ENCODE measurements at places on chromosomes 4 and X. TPM values are rescaled to one million over a fixed set of nuclear protein-coding genes. Genes with fewer than 3 reads are reported as not detected.

GRCh38 chr4:145819853-145820181 is 118.8 kb downstream of the ZNF827 start:
- peak; percentile 54 for DNase-seq

Gene DRP2
- 4.2 TPM for total RNA-seq

DNA sequence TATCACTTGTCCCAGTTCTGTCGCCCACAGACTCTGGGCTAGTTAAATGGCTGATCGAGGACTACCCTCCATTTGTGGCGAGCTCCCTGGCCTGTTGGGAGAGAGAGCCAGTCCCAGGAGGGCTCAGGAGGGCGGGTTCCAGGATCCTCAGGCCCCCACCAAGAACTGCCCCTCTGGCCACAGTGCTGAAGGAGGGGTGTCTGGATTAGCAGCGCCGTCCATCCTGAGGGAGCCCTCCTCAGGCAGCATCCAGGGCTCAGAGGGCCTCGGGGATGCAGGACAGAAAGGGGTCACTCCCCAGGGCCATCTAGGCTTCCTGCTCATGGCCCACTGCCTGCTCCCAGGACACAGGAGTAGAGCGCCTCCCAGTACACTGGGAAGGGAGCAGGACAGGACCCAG is 6.1 kb downstream of the PNMA5 start:
- DNase-seq: no peak

DNA sequence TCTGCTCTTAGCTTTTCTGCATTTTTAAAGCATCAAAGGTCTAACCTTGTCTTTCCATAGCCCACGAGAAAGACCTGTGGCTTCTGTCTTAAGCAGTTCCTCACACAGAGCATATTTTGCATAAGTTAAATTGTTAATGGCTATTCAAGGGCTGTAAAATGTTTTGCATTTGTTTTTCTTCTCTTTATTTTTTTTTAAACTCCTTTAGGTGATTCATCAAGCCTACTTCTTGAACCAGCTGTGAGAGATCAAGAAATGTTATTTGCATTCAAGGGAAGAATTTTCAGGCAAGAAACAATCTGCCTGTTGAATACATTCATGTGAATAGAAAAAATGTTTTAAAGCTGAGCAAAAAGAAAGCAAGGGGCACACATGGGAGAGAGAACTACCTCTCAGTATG is 423.8 kb upstream of the FRG1 start:
- no peak for DNase-seq

GRCh38 chrX:7446815-7447214 is 298.9 kb upstream of the PUDP start:
- DNase-seq: no peak

- no peak for DNase-seq
Measured at GRCh38 chr4:113331811-113332210, 282.4 kb downstream of the ANK2 start.

DNA sequence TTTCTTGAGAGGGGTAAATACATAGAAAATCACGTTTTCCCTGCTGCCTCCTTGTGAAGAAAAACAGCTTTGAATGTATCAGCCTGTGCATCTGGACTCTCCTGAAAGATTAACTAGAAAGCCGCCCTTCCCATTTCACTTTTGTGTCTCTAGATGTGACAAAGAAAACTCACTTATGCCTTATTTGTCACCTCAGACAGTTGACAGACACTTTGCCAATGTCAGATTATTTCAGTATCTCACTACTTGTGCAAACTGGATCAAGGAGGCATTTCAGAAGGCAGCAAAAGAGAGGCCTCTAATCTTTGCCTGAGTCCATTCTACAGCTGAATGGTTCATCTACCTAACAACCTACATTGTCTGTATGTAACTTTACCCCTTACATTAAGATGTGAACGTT is 754.9 kb downstream of the RPA4 start:
- DNase-seq: no peak

DNA sequence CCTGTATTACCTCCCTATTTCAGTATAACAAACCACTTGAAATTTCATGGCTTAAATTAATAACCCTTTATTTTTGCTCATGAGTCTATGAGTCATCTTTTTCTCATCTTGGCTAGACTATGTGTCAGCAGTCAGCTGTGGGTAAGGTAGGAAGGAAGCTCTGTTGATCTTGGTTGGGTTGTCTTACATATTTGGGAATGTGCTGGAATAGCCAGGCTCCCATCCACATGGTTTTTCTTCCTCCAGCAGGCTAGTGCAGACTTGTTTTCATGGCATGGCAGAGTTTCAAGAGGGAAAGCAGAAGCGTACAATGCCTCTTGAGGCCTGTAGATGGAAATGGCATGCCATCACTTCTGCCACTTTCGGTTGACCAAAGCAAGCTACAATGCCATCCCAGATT is 89.7 kb downstream of the LINC00632 start:
- DNase-seq: no peak

Gene RASSF6
- total RNA-seq: 0.31 TPM

- DNase-seq: no peak
Measured at GRCh38 chr4:184952522-184952921, 65.8 kb upstream of the HELT start.

Gene TGIF2LX
- total RNA-seq: not detected

DNA sequence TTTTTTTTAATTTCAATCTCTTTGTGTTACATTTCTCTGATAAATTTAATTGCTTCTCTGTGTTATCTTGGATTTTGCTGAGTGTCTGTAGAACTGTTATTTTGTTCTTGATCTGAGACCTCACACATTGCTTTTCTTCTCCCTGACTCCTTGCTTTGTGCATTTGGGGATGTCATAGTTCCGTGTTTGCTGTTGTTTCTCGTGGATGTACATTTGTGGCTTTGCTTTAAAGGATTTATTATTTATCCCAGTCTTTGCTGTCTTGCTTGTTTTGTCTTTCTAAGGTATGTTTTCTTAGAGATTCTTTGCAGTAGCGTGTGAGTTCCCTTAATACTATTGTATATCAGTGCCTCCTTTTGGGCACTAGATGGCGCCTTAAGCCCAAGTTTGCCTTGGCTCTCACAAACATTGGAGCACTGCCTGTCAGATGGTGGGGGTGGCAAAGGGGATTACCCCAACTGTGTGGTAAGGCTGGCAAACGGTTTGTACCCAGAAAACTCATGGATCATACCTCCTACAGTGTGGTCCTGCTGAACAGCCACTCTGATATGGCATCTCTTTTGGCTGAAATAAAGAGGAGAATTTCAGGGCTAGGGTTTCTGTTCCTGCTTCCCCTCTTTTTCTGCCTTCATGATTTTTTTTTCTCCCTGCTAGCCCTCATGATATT is 96.4 kb downstream of the PGRMC2 start:
- peak; percentile 11 for DNase-seq

Gene UGT2A3
- under 0.01 TPM for total RNA-seq

DNA sequence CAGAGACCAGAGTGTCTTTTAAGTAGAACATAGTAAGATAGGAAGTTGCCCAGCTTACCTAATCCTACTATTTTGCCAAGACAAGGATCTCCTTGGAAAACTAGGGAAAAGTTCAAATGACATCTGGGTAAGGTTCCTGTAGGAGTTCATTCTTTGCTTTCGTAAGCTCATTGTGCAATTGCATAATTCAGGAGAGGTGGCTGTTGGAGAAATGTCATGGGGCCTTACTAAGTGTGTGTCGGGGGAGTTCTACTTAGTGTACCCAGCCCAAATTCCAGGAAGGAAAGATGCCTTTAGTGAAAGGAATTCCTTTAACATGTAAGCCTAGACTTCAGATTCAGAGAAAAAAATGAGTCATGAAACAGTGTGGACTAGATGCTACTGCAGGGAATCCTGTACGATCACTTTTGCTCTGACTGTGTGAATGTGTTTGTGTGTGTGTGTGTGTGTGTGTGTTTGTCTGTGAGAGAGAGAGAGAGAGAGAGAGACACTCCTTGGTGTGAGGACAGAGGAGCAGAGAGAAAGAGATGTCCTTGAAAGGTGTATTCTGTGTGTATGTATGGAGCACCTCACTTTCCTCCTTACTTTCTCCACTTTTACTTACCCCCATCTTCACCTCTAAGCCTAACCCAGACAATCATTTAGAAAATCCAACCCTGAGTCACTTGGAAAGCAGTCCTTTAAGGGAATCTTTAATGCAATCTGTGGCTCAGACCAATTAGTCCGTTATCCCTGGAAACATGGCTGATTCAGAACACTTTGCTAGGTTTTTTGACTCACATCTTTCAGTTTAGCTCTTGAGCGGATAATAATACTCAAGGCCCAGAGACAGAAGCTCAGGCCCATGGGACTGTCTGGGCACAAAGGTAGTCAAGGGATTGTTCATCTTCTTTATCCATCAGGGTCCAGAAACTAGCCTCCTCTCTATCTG is 114.5 kb upstream of the ACSL4 start:
- no peak for DNase-seq

- no peak for DNase-seq
Measured at GRCh38 chr4:141786946-141787345, 150.6 kb downstream of the IL15 start.

- DNase-seq: no peak
Measured at GRCh38 chr4:125459531-125459930, 144.8 kb downstream of the FAT4 start.

Gene GIMD1
- not detected for total RNA-seq

DNA sequence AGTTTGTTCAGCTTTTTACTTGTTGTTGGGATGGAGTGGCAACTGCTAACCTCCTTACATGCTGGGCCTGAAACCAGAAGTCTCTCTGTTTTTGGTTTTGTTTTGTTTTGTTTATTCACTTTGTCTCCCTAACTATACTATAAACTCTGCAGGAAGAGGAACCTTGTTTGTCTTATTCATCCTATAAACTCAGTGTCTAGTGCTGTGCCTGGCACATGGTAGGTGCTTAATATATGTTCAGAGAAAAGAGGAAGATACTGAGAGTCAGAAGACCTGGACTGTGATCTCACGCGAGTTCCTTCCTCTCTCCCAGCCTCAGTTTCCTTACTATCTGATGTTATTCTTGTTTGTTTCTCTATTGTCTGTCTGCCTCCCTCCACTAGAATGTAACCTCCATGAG is 71.3 kb downstream of the PRPS1 start:
- no peak for DNase-seq

Measured in occipital lobe (tissue), 3 donors.